ENCODE measurements at places on chromosomes 2 and 18.

GRCh38 chr2:134845719-134846118 lies 7.3 kb downstream of the ACMSD start:
- ATAC-seq: no peak

DNA sequence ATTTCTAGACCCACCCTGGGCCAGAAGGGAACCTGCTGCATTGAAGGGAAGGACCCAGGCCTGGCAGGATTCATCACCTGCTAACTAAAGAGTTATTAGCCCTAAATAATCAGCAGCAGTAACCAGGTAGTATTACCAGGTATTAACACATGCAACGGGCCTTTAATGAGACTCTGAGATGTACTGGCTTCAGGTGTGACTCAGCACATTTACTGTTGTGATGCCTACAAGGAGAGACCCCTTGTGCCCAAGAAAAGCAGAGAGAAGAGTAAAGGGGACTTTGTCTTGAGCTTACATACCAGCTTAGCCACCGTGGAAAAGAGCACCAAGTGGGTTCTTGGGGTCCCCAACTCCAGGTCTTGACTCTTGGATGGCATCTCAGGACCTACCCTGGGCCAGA lies 243.1 kb upstream of the SLC39A10 start:
- ATAC-seq: no peak

DNA sequence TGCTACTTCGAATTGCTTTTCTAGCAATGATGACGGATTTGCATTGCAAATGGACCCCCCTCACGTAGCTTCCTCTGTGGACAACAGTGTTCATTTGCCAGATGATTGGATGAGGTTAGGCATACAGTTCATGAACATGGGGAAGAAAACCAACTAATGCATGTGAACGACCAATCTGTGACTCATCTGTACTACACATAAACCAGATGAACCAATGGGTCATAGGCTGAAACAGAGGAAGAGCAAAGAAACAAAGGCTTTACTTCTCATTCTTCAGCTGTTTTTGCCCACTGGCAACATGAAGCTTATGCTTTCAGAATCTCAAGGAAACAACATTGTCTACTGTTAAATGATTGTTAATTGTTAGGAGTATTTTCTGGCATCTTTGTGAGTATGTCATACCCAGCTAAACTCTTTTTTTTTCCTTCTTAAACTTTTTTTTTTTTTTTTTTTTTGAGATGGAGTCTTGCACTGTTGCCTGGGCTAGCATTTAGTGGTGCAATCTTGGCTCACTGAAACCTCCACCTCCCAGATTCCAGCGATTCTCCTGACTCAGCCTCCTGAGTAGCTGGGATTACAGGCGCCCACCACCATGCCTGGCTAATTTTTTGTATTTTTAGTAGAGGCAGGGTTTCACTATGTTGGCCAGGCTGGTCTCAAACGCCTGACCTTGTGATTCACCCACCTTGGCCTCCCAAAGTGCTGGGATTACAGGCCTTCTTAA lies 35.5 kb downstream of the EFEMP1 start:
- ATAC-seq: no peak

- ATAC-seq: peak; percentile 48
Measured at GRCh38 chr2:29080886-29081743, 6.8 kb upstream of the PCARE start.

DNA sequence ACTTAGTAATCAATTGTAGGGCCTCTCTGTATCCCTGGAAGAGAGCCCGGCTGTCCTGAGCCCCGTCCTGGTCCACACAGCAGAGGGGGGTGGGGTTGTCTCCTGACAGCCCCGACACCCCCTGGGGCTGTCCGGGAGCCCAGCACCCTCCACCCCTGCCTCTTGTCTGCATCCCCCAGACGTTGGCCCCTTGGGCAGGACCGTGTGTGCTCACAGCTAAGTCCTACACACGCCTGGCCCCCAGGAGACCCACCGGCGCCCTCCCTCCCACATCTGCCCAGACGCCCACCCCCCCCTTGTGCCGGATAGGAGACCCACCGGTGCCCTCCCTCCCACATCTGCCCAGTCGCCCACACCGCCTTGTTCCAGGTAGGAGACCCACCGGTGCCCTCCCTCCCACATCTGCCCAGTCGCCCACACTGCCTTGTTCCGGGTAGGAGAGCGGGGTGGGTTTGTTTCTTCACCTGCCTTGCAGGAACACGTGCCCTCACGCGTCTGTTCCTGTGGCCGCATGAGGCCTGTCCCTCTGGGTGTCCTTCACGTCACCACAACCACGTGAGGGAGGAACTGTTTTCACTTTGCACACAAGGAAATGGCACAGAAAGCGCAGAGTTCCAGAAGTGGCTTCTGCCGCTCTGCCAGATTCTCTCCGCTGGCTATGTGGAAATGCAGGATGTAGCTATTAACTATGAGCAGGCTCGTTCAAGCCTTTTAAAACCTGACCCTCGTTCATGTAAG lies 61.1 kb upstream of the NFATC1 start:
- ATAC-seq: no peak

GRCh38 chr2:128472789-128473174 lies 154.1 kb upstream of the HS6ST1 start:
- ATAC-seq: peak; percentile 41

DNA sequence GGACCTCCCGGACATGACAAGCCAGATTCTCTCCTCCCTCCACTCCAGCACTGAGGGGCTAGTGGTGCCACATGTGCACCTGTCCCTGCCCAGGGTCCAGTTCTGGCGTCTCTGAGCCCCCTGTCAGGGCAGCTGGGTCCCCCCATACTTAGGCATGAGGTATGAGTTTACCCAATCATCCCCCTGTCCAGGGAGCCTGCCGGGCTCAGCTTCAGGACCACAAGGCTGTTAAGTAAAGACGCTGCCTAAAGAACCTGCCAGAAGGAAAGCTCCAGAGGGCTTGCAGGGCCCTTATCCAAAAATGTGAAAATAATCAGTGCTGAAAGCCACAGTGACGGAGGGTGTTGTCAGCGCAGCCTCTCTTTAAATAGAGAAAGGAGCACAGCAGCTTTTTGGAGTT lies 40.0 kb downstream of the SH3BP4 start:
- ATAC-seq: peak; percentile 14

DNA sequence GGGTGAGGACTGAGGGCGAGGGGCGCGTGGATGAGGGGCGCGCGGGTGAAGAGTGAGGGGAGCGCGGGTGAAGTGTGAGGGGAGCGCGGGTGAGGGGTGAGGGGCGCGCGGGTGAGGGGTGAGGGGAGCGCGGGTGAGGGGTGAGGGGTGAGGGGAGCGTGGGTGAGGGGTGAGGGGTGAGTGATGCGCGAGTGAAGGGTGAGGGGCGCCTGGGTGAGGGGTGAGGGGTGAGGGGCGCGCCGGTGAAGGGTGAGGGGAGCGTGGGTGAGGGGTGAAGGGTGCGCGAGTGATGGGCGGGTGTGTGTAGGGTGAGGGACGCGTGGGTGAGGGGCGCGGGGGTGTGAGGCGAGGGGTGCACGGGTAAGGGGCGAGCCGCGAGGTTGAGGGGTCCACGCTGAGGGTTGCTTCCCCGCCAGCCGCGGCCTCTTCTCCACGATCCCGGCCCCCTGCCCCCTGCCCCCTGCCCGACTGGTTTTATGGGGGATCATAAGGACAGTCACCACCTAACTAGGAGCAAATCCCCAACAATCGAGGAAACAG lies 1.1 kb upstream of the SLC66A2 start:
- no peak for ATAC-seq

- no peak for ATAC-seq
Measured at GRCh38 chr2:230318190-230319121, 8.5 kb upstream of the SP140L start.

GRCh38 chr2:180990337-180990736 lies 9.9 kb downstream of the UBE2E3 start:
- ATAC-seq: no peak

GRCh38 chr2:169014780-169015179 lies 16.3 kb downstream of the ABCB11 start:
- ATAC-seq: no peak

- peak; percentile 97 for ATAC-seq
Measured at GRCh38 chr2:19801367-19802080, 100.3 kb downstream of the TTC32 start.

DNA sequence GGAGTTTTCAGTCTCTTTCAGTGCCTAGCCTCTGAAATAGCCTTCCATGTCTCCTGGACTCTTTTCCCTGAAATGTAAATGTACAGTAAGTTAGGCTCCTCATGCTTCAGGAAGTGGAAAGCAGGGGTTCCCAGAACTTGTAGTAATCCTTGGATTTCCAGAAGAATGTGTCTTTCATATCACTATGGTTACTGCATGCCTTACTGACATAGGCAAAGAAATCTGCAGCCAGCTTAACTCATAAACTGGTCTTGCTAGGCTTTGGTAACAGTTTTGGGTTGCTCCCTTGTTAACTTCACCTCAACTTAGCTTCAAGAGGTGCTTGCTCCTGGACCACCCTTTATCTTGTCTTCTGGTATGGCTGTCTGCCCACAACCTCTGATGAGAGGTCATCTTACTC lies 686.8 kb upstream of the DDX18 start:
- ATAC-seq: no peak

- ATAC-seq: no peak
Measured at GRCh38 chr2:230916218-230916617, 8.8 kb downstream of the GPR55 start.
